ENCODE measurements at places on chromosomes 4 and X.
A peak's percentile ranks its signal among the peaks of the same experiment; 100 is the strongest.

GRCh38 chr4:101977076-101977475 is 186.5 kb downstream of the BANK1 start:
- DNase-seq = no peak

GRCh38 chr4:15714141-15714540 is 11.3 kb downstream of the BST1 start:
- no peak for DNase-seq

GRCh38 chrX:103864886-103865534 is 33.0 kb upstream of the RAB9B start:
- no peak for DNase-seq

DNA sequence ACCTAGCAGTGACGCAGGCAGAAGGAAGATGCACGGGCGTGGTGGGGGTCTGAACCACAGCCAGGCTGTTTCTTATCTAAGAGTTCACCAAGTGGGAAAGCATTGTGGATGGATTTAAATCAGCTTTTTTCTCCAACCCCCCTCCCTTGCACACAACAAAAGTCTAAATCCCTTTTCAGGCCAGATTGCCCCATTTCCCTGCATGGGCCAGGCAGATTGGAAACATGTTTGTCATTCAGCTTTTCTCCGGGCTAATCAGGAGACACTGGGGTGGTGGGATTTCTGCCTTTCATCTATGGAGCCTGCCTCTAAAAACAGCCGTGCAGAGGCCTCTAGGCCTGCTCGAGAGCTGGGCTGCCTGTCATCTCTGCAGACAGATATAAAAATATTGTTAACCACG is 166.3 kb upstream of the LEF1 start:
- no peak for DNase-seq

DNA sequence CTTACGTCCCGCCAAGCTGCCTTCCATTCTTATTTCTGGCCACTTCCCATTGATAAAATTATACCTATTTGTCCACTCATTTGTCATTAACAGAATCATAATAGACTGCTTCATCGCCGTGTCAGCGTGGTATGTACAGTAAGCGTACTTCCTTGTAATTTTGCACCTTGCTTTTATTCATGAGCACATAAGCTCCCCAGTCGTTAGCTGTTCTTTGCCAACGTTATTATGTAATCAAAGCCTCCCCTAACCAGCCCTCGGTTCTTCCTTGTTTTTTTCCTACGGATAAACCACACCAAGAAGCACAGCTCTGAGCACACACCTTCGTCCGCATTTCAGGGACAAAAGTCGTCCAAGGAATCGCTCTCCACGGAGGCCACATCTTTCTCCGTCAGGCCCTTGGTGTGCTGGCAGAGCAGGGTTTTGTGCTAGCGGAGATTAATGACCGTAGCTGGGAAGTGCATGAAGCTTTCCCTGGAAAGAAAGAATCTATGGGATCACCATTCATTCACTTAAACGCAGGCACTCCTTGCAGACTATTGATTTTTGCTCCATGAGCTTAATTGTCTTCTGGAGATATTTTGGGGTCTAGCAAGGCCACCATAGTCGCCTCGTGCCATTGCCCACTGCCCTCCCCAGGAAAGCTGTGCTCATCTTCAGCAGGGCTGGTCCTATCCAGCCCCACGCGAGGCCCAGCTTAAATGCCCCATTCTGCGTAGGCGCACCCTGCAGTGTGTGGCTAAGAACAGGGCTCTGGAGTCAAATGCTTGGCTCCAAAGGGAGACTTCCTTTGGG is 200.9 kb upstream of the PSAPL1 start:
- no peak for DNase-seq

GRCh38 chrX:115311139-115311538 is 21.6 kb downstream of the LUZP4 start:
- no peak for DNase-seq

- DNase-seq = no peak
These were observed 694.8 kb upstream of the INTU start for GRCh38 chr4:126937846-126938422.

GRCh38 chr4:10730590-10730989 is 46.0 kb upstream of the CLNK start:
- no peak for DNase-seq

- DNase-seq = no peak
These were observed 192.6 kb downstream of the PDGFC start for GRCh38 chr4:156779042-156779441.

- DNase-seq = no peak
These were observed 413.1 kb downstream of the PDGFC start for GRCh38 chr4:156558373-156559025.

GRCh38 chr4:174274436-174274835 is 9.0 kb downstream of the FBXO8 start:
- no peak for DNase-seq

- no peak for DNase-seq
These were observed 595.0 kb downstream of the GLUD2 start for GRCh38 chrX:121642415-121642814.

DNA sequence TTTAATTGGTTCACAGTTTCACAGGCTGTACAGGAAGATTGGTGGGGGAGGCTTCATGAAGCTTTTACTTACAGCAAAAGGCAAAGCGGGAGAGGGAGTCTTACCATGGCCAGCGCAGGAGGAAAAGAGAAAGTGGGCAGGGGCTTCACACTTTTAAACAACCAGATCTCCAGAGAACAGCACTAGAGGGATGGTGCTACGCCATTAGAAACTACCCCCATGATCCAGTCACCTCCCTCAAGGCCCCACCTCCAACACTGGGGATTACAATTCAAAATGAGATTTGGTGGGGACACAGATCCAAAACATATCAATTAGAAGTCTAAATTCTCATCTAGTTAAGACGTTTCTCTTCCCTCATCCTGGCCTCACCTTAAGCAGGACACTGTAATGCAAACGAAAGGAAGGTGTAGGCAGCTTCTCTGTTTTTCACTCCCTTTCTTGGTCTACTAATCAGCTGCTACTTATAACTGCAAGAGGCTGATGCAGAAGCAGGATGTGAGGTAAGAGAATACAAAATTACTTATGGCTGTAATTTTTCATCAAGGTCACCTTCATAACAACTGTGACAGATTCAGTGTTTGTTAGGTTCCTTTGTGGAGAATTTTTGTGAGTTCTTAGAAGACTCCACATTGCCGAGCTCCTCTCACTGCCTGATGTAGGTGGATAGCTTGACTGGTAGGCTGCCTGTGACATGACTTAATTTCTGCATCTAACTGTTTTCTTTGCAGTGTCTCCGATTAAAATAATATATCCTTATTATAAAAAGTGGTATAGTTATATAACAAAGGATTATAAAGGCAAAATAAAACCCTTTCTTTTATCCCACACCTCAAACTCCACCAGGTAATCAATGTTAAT is 255.1 kb downstream of the IL15 start:
- no peak for DNase-seq

- DNase-seq = no peak
These were observed at the start of gene ASB9 for GRCh38 chrX:15269618-15270521. TSS of gene ASB9 (minus strand) at chrX:15270083. CDS start at chrX:15269874, 209 bp downstream.

DNA sequence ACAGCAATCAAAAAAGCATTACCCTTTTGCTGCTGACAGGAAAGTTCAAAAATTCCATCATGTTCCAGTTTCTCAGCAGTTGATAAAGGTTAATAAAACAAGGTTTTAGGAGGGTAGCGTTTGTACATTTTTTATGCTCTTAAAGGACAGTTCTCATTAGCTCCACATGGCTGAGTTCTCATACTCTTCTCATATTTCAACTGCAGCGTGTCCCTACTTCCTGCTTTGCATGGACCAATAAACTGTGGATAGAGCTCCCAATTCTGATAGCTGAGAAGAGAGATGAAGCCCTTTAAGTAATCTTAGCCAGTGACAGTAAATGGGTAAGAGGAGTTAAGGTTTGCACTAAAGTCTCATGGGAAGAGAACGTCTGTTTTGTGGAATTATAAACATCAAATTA is 53.5 kb downstream of the SPANXA2 start:
- no peak for DNase-seq

DNA sequence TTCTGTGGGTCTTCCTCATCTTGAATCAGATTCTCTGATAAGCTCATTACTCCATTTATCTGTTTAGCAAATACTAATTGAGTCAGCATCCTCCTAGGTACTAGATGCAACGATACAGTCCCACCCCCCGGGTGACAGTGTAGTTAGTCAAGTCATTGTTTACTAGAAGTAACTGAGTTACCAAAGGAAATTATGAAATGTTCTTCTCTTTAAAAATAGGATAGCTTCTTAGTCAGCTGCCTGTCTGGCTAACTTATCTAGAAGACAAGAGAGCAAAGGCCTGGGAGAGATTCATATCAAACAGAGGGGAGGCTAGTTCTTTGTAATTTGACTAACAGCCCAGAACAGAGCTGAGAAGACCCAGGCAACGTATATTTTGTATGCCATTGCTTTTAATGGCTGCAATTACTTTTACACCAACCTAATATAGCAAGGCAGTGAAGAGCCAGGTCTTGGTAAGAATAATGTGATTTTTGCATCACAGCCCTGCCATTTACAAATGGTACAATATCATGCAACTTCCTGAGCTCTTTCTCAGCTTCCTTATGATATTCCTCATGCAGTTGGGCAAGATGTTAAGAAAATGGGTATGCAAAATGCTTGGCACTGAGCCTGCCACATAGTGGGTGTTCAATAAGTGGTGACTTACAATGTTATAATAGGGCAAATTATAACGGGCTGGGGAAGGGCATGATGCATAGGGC is 149.9 kb downstream of the CHIC2 start:
- no peak for DNase-seq

DNA sequence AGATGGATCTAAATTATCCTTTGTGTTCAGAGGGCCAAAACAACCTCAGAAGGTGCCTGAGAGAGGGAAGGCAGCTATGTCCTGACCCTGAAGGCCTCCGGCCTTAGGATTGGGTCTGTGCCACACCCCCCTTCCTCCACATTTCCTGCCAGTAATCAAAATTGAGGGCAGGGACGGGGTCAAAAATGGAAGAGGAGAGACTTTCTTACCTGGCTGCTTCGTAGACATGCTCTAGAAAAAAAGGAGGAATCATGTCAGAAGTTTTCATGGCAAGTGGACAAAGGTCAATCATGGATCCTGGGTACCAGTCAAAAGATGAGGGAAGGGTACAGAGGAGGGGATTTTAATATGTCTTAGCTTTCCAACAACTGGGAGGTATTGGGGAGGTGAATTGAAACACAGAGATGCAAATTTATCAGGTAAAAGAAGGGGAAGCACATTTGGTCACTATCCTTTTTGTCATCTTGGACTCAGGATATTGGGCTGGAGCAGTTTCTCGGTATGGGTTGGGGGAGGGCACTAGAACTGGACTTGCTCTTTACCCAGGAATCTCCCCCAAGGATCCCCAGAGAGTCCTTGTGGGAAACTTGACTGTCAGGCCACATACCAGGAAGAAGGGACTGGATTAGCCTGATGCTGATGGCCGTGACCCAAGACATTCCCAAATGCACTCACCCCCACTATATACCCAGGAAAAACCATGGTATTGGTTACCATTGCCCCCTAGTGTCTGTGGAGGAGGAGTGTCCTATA is 17.1 kb downstream of the VSIG4 start:
- DNase-seq = no peak

GRCh38 chr4:91961504-91961903 is 342.3 kb upstream of the GRID2 start:
- DNase-seq = no peak

- DNase-seq = no peak
These were observed 160.0 kb upstream of the SPRY1 start for GRCh38 chr4:123236606-123237005.

DNA sequence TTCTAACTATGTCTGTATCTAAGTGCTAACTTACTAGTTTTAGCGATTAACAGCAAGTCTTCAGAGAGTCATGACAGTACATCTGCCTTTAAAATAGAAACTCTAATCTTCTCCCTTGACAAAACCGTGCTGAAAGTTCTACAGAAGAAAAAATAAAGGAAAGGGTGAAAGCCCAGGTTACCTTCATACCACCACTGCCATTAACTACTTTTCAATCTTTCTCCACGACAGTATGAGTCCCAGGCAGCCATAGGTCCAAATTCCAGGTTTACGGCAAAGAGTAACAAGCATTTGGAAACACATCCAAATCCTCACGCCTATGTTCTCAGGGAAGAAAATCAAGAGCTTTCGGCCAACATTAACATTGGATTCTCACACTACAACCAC is 12.4 kb upstream of the ZCCHC13 start:
- no peak for DNase-seq

DNA sequence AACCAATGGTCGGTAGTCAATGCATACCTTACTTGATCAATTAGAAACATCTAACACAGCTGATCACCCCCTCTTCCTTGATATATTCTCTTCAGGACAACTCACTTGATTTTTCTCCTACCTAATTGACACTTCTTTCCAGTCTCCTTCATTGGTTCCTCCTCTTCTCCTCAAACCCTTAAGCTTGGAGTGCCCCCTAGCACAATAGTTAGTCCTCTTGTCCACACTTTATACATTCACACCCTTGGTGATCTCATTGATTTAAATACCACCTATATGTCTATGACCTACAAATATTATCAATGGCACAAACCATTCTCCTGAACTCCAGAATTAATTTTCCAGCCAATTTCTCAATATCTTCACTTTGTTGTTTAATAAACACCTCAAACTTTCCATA is 724.0 kb downstream of the ADGRL3 start:
- no peak for DNase-seq

GRCh38 chrX:96455078-96455477 is 229.6 kb upstream of the DIAPH2 start:
- no peak for DNase-seq

DNA sequence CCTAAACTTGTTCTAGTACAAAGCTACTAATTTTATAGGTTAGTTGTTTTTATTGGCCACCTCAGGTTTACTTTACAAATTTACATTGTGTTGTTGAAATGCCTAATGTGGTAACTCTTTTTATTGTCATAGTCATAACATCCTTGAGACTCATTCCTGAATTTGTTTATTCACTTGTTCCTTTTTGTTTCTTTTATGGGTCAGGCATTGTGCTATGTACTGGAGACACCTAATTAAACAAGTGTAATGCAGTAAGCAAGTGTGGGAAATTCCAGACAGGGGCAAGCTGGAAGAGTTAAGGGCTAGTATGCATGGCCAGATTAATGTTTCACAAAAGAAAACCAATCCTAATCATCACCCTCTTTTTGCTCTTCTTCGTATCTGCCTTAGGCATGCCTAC is 30.5 kb upstream of the TTC29 start:
- no peak for DNase-seq

DNA sequence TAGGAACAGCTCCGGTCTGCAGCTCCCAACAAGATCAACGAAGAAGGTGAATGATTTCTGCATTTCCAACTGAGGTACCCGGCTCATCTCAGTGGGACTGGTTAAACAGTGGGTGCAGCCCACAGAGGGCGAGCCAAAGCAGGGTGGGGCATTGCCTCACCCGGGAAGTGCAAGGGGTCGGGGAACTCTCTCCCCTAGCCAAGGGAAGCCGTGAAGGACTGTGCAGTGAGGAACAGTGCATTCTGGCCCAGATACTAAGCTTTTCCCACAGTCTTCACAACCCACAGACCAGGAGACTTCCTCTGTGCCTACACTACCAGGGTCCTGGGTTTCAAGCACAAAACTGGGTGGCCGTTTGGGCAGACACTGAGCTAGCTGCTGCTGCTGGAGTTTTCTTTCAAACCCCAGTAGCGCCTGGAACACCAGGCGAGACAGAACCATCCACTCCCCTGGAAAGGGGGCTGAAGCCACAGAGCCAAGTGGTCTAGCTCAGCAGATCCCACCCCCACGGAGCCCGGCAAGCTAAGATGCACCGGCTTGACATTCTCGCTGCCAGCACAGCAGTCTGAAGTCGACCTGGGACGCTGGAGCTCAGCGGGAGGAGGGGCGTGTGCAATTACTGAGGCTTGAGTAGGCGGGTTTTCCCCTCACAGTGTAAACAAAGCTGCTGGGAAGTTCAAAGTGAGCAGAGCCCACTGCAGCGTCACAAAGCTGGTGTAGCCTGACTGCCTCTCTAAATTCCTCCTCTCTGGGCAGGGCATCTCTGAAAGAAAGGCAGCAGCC is 84.6 kb downstream of the THOC2 start:
- peak; percentile 34 for DNase-seq

GRCh38 chr4:22410645-22411247 is 105.1 kb downstream of the ADGRA3 start:
- no peak for DNase-seq

Measured in CD8-positive, alpha-beta T cell (primary cell).